Heart left ventricle (tissue), 16 donors: ENCODE measurements at places on chromosomes 2 and 18. TPM values are rescaled to one million over a fixed set of nuclear protein-coding genes. Genes with fewer than 3 reads are reported as not detected.

- H3K27me3 ChIP-seq = peaks cover 3% of the 10 kb centered on the region
- no peak overlapping the region for H3K27ac ChIP-seq
- H3K4me3 ChIP-seq = no peak overlapping the region
- no peaks in the 10 kb centered on the region for H3K4me1 ChIP-seq
Measured at GRCh38 chr2:29844713-29845326, 76.6 kb downstream of the ALK start.

DNA sequence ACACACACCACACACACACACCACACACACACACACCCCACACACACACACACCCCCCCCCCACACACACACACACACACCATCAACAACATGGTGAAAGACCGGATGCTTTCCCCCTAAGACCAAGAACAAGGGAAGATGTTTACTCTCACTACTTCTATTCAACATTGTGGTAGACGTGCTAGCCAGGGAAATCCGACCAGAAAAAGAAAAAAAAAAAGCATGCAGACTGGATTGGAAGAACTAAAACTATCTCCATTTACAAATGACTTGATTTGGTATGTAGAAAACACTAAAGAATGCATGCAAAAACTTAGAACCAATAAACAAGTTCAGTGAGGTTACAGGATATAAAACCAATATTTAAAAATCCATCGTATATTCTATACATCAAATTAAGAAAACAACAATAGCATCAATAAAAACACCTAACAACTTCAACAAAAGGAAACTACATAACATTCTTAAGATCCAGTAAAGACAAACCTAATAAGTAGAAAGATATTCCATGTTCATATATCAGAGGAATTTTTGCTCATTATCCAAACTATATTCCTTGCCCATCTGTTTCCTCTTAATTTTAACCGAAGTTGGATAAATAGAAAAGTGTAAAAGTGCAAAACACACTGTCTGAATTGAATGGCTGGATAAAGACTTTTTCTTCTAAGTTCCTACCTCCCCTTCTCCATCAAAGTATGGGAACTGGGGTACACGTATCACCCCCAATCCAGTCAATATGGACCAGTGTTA, 51.5 kb upstream of the RNU4ATAC start:
- no peak overlapping the region for H3K27ac ChIP-seq
- no peaks in the 10 kb centered on the region for H3K36me3 ChIP-seq
- DNase-seq = no peak
- no peaks in the 10 kb centered on the region for H3K27me3 ChIP-seq

DNA sequence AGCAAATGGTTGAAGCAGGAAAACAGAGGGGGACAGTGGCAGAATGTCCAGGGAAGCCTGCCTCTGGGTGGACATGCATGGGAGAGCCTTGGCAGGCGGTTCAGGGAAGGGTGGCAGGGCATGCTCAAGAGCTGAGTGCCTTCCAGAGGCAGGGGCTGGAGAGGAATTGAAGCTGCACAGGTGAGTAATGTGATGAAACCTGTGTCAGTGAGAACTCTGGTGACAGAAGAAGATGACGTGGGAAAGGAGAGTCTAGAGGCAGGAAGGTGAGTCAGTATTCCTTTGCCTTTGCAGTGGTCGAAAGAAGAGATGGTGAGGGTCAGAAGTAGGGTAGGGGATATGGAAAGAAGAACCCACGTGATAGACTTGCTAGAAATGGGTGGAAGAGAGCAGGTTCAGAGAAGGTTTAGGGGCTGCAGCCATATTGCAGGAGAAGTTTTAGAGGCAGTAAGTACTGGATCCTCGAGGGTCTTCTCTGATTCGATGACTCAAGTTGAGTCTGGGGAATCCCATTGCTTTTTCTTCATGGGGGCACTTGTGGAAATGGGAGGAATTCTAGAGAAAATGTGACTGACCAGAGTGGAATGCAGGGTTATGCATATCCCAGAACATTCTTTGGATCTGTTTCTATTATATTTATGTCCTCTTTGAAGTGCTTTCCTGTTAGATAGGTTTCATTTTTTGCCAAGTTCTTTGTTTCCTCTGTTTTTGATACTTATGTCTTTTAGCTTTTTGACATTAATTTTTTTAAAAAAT, 37.4 kb downstream of the TMEM87B start:
- H3K27ac ChIP-seq = no peak overlapping the region
- H3K27me3 ChIP-seq = no peaks in the 10 kb centered on the region
- H3K4me3 ChIP-seq = no peak overlapping the region
- DNase-seq = no peak
- peaks cover 61% of the 10 kb centered on the region for H3K36me3 ChIP-seq
- H3K4me1 ChIP-seq = no peaks in the 10 kb centered on the region

- H3K36me3 ChIP-seq = no peaks in the 10 kb centered on the region
- H3K27ac ChIP-seq = no peak overlapping the region
Measured at GRCh38 chr18:21074336-21075323, 37.0 kb downstream of the ROCK1 start.

DNA sequence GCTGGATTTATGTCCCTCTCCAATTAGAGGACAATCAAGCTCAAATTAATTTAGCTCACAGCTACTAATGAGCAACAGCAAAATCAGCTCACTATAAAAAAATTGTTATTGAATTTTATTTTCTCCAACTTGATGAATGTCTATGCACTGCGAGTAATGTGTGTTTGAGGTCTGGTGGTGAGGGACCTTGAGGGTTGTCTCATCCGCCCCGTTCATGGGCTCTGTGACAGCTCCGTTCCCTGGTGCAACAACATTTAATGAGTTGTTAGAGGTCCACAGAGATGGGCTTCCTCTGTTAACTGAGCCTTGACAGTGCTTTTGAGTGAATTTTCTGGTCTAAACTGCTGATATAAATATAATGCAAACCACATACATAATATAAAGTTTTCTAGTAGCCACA, 101.7 kb downstream of the GPR39 start:
- no peak overlapping the region for H3K4me3 ChIP-seq
- H3K27ac ChIP-seq = no peak overlapping the region
- DNase-seq = no peak
- H3K36me3 ChIP-seq = no peaks in the 10 kb centered on the region
- H3K27me3 ChIP-seq = no peaks in the 10 kb centered on the region
- no peaks in the 10 kb centered on the region for H3K4me1 ChIP-seq

GRCh38 chr2:168645696-168646338, 156.6 kb upstream of the NOSTRIN start:
- no peak overlapping the region for H3K4me3 ChIP-seq
- H3K27ac ChIP-seq = no peak overlapping the region
- DNase-seq = no peak
- H3K4me1 ChIP-seq = peaks cover 18% of the 10 kb centered on the region

- H3K4me3 ChIP-seq = no peak overlapping the region
- no peaks in the 10 kb centered on the region for H3K4me1 ChIP-seq
- no peak for DNase-seq
- no peak overlapping the region for H3K27ac ChIP-seq
- peaks cover 10% of the 10 kb centered on the region for H3K27me3 ChIP-seq
Measured at GRCh38 chr2:147487286-147487977, 357.4 kb upstream of the ACVR2A start.

GRCh38 chr2:220034426-220035130, 407.1 kb downstream of the SLC4A3 start:
- DNase-seq = no peak
- H3K27ac ChIP-seq = peak overlapping the region; percentile 3
- H3K36me3 ChIP-seq = no peaks in the 10 kb centered on the region
- no peak overlapping the region for H3K4me3 ChIP-seq
- H3K4me1 ChIP-seq = no peaks in the 10 kb centered on the region

DNA sequence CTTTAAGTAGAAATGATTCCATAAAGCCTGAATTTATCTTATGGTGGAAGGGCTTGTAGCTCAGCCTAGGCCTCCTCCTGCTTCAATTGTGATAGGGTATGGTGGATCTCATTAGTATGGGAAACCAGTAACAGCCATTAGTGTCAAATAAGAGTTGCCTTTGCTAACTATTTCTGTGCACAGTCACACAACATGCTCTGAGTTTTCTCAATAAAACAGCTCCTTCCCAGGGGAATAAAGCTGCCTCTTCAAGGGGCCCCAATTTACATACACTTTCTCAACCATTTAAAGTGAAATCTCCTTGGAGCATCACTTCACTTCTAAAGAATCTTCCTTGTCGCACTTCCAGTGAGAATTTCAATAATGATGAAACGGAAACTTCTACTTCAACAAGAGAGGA, 53.4 kb downstream of the KLF7 start:
- no peak overlapping the region for H3K27ac ChIP-seq
- H3K4me1 ChIP-seq = peaks cover 64% of the 10 kb centered on the region
- no peaks in the 10 kb centered on the region for H3K27me3 ChIP-seq

GRCh38 chr18:33022370-33022769, 249.5 kb upstream of the KLHL14 start:
- no peak overlapping the region for H3K27ac ChIP-seq
- no peaks in the 10 kb centered on the region for H3K4me1 ChIP-seq
- H3K4me3 ChIP-seq = no peak overlapping the region
- no peak for DNase-seq
- no peaks in the 10 kb centered on the region for H3K36me3 ChIP-seq

DNA sequence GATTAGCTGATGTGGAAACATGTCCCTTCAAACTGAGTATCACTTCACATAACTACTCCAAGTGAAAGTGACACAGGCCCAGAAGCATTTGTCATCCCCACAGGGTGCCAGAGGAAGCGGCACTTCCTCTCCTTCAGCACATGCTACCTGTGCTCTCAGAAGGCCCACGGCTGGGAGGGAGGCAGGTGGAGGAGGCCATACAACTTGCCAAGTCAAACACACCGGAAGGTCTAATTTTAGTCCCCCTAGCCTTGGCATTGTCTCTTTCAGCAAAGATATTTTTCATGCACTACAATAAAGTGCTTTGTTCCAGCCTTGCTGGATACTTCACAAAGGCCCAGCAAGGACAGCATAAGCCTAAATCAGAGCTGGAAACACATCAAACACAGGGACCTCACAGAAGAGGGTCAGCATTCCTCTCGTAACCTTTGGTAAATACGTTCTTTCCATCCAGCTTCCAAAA, 38.0 kb downstream of the VSNL1 start:
- no peaks in the 10 kb centered on the region for H3K4me1 ChIP-seq
- H3K27me3 ChIP-seq = no peaks in the 10 kb centered on the region
- H3K4me3 ChIP-seq = no peak overlapping the region
- H3K36me3 ChIP-seq = no peaks in the 10 kb centered on the region
- no peak for DNase-seq
- H3K27ac ChIP-seq = no peak overlapping the region

DNA sequence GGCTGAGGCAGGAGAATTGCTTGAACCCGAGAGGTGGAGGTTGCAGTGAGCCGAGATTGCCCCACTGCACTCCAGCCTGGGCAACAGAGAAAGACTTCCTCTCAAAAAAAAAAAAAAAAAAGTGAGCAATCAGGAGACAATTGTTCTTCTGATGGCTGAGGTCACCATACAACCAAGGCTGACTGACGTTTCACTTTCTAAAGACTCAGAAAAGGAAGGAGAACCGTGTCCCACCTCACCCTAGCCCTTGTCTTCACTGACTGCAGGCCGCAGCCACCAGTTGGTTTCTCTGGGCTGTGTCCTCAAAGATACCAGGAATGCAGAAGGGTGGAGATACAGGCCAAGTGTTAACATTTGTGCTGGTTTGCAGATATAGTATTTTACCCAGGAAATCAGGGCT, 7.7 kb upstream of the SLC35F6 start:
- no peaks in the 10 kb centered on the region for H3K36me3 ChIP-seq
- peak overlapping the region; percentile 22 for H3K27ac ChIP-seq
- no peak overlapping the region for H3K4me3 ChIP-seq
- no peak for DNase-seq
- H3K4me1 ChIP-seq = peaks cover 15% of the 10 kb centered on the region

- no peak overlapping the region for H3K27ac ChIP-seq
- no peaks in the 10 kb centered on the region for H3K4me1 ChIP-seq
- H3K4me3 ChIP-seq = no peak overlapping the region
- no peak for DNase-seq
- H3K27me3 ChIP-seq = no peaks in the 10 kb centered on the region
Measured at GRCh38 chr2:229162015-229162414, 109.1 kb downstream of the PID1 start.

DNA sequence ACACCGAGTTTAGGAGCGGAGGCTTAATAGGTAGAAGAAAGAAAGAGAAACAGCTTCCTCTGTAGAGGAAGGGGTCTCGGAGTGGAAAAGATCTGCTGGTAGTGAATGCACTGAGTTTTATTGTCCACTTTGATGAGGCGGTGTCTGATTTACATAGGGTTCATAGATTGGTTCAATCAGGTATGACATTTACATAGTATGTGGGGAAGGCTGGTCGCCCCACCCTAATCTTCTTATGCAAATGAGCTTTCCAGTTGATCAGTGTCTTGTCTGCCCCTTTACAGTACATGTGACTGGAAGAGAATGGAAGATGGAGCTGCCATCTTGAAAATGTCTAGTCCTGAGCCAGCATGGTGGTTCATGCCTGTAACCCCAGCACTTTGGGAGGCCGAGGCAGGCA, 19.9 kb upstream of the CNOT11 start:
- H3K36me3 ChIP-seq = no peaks in the 10 kb centered on the region
- H3K4me1 ChIP-seq = peaks cover 4% of the 10 kb centered on the region
- H3K27me3 ChIP-seq = no peaks in the 10 kb centered on the region
- no peak overlapping the region for H3K27ac ChIP-seq
- no peak for DNase-seq
- no peak overlapping the region for H3K4me3 ChIP-seq

DNA sequence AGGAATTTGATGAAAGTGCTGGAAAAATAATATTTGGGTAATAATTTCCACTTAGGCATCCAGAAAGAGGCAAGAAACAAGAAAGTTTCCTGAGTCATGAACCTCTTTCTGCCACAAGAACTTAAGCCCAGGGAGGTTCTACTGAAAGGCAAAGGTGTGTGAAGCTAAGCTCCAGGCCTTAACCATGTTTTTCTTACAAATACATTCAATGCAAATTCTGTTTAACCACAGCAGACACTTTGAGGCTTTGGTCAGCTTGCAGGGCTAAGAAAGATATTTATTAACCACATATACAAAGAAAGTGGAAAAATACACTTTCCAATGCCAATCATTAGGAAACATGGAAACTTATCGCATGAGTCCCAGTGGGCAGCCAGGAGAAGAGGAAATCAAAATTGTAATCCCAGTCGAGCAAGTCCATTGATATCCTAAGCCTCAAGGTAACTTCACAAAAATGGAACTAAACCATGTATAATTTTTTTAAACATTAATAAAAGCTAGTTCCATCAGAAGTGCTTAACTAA, 68.3 kb downstream of the PIEZO2 start:
- H3K4me3 ChIP-seq = no peak overlapping the region
- no peaks in the 10 kb centered on the region for H3K4me1 ChIP-seq
- no peak overlapping the region for H3K27ac ChIP-seq
- no peaks in the 10 kb centered on the region for H3K36me3 ChIP-seq

GRCh38 chr2:62338111-62338510, 142.2 kb downstream of the B3GNT2 start:
- H3K4me1 ChIP-seq = peaks cover 19% of the 10 kb centered on the region
- H3K27ac ChIP-seq = no peak overlapping the region
- H3K4me3 ChIP-seq = no peak overlapping the region
- no peaks in the 10 kb centered on the region for H3K27me3 ChIP-seq
- no peak for DNase-seq

NEB gene
- 1.6 TPM for total RNA-seq

GLI2 gene
- 0.67 TPM for total RNA-seq

SETBP1 gene
- total RNA-seq = 10.2 TPM

IMP4 gene
- 130 TPM for total RNA-seq

GALNT3 gene
- total RNA-seq = 0.13 TPM

FOXD4L1 gene
- total RNA-seq = not detected

SERPINB7 gene
- not detected for total RNA-seq

NAT8 gene
- not detected for total RNA-seq

LYPD6B gene
- not detected for total RNA-seq

SGO2 gene
- 2.4 TPM for total RNA-seq
